ENCODE measurements at places on chromosomes 2 and 18.

DNA sequence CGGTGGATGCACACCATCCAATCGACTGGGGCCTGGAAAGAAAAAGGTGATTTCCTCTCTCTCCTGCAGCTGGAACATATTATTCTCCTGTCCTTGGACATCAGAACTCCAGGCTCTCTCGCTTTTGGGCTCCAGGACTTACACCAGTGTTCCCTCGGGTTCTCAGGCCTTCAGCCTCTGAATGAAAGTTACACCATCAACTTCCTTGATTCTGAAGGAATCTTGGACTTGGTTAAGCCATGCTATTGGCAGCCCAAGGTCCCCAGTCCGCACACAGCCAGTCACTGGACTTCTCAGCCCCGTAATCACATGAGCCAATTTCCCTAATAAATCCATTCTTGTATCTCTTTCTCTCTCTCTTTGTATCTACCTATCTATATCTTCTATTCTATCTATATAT is 418.9 kb downstream of the IRS1 start:
- no peak for DNase-seq

DNA sequence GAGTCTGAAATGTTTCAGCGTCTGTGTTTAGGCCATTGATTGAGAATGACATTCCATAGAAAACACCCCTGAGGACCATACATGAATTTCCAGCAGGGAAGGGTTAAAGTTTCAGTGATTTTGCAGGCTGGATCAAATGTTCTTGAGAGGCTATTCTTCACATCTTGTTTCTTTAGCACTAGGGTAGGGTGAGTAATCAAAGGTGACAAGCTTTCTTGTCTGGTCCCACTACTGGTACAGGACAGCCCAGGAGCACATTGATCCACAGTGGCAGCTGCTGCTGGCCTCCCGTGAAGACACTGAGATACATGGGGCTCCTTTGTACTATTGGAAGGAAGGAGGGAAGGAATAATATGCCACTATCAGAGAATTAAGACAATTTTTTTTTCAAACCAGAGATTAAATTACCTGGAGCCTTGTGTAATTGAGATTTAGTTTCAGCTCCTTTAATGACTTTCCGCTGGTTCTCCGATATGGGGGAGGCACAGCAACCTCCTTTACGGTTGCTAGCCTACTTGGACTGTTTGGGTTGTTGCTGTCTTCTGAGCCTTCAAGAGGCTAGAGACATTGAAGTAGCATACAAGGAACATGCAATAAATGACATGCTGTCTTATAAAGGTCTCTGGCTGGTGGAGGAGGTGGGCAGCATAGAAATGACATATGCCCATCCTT is 368.9 kb downstream of the SOX11 start:
- DNase-seq, result no peak

GRCh38 chr2:3622967-3623366 is 28.1 kb downstream of the COLEC11 start:
- DNase-seq, result no peak

GRCh38 chr2:119158563-119159347 is at the start of gene C1QL2:
TSS of gene C1QL2 (minus strand) at chr2:119158751. CDS start at chr2:119158269, 482 bp downstream.
- no peak for DNase-seq

DNA sequence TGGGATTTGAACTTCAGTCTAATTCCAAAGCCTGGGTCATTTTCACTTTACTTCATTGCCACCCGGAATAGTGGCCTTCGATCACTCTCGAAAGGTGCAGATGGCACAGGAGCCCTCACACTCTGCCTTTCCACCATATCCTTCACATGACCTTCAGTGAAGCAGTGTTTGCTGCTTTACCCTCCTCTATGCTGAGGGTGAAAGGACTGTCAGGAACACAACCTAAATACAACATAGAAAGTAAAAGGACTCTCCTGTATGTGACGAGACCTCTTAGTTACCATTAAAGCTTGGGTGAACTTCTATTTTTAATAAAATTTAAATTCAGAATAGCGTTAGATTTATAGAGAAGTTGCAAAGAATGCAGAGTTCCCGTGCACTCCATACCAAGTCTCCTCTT is 148.5 kb downstream of the TANC1 start:
- DNase-seq, result no peak

DNA sequence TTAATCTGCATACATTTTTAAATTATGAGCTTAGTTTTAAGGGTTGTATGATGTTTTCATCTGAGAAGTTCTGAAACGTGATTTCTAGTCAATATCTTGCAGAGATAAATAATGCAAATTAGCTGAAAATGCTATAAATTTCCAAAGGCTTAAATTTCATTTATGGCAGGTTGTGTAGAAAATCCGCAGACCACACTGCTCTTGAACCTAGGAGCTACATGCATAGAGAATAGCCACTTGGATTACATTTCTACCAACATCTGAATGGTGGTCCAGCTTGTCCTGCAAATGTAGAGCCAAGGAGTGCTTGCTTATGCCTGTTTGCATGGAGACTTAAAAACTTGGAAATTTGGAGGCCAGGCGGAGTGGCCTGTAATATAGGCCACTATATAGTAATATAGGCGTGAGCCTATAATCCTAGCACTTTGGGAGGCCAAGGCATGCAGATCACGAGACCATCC is 6.8 kb downstream of the MAT2A start:
- no peak for DNase-seq

DNA sequence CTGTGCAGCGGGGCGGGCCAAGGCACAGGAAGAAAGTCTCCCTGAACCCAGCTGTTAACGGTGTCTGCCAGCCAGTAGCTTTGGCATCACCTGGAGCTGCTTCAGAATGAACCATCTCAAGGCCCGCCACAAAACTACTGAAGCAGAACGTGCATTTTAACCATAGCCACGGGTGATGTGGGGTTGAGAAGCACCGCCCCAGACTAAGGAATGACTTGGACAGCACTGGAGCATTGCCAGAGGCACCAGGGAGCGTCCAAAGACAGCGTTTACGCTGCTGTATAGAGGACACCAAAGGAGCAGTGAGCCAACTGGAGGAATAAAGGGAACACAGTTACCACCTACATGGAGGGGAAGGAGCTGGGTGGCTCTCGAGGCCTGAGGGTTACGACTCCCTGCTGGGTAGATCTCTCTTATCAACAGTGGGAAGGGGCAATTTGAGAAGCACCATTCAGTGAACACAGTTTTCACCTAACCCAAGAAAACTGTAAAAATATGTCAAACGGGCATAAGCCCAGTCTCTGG is 28.4 kb upstream of the LONRF2 start:
- DNase-seq, result no peak

DNA sequence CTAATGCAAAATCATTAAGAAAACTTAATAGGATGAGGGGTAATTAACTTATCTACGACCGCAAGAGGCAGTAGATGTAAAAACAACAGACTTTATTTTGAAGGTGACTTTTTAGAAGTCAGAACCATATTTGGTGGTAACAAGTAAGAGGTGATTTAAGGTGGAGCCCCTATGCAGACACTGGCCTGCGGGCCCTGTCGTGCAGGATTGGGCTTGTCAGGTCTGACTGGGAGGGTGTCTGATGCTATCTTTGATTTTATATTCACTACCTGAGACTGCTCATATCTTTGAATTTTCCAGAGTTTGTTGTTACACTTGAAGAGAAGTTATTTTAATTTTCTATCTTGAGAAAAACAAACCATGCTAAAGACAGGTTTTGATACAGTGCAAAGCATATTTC is 29.1 kb upstream of the SCLY start:
- no peak for DNase-seq

DNA sequence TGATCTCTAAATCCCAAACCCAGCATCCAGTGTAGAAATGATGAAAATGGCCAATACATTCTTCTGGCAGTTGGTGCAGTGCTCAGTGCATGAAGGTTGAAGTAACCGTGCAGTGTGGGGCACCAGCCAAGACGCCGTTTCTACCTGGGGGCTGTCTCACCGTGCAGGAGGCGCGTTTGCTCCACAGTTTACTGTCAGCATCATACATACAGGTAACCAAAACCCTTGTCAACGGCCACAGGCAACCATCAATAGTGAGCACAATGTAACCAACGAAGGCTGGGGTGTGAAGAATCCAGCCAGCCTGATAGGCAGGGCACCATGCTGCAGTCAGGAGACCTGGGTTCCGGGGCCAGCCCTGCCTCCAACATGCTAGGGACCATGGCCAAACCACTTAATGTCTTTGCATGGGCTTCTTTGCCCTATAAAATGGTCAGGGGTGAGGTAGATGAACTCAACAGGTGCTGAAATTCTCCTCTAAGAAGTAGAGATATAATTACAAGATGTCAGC is 127.5 kb upstream of the ID2 start:
- no peak for DNase-seq

DNA sequence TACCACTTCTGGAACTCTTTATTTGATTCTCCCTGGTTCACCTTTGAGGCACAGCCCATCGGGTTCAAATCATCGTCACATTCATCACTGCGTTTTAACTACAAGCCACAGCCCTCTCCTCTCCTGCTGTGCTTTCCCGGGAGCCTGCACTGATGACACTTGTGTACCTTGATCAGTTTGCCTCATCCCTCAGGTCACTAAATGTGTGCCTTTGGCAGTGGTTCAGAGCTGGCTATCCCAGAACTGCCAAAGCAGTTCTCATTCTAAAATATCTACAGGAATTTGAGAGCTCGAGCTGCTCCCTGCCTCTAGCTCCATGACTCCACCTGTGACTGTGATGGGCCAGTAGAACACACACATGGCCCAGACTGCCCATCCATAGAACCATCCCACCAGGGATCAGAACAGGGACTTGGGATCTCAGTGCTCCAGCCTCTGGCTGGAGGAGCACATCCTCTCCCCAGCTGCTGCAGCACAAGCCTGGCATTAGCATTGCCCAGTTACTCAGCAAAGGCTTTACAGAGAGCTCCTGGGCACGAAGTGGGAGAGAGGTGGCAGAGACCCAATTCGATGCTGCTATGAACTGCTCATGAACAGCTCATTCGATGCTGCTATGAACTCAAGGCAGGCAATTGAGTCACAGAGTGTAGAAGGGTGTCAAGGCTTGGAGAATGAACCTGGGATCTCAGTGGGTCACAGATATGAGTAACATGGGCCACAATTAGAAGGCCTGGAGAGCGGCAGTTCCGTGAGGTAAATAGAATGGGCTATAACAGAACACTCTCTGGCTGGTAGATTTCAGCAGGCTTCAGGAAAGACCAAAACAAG is 41.9 kb downstream of the EVA1A start:
- DNase-seq, result no peak

GRCh38 chr2:223169830-223170605 is 118.0 kb downstream of the KCNE4 start:
- no peak for DNase-seq

GRCh38 chr2:200039724-200040650 is 84.6 kb downstream of the MAIP1 start:
- no peak for DNase-seq

DNA sequence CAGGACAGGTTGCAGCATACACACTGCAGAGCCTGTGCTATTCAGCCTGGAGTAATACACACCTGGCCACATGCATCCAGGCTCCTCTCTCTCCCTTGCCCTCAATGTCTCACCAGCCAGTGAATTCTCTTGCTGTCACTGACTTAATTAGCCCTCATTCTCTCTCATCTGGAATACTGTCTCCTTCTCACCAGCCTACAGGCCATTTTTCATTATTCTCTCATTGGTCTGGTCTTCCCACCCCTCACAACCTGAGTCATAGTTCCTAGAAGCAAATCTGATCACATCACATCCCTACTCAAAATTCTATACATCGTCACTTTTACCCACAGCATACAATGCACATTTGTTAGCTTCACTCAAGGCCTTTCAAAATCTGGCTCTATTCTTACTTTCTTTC is 333.1 kb downstream of the PIK3C3 start:
- DNase-seq, result no peak

- DNase-seq, result no peak
These were observed 4.0 kb upstream of the SLC11A1 start for GRCh38 chr2:218378053-218378452.
